CD4-positive, alpha-beta T cell treated with Interleukin-1 beta for 1 hour (primary cell): ENCODE measurements at places on chromosomes 3 and 15.

- DNase-seq: no peak
These were observed 52.3 kb upstream of the BNIP2 start for GRCh38 chr15:59741274-59741906.

- DNase-seq: no peak
These were observed 22.7 kb downstream of the ERICH6 start for GRCh38 chr3:150681057-150681456.

DNA sequence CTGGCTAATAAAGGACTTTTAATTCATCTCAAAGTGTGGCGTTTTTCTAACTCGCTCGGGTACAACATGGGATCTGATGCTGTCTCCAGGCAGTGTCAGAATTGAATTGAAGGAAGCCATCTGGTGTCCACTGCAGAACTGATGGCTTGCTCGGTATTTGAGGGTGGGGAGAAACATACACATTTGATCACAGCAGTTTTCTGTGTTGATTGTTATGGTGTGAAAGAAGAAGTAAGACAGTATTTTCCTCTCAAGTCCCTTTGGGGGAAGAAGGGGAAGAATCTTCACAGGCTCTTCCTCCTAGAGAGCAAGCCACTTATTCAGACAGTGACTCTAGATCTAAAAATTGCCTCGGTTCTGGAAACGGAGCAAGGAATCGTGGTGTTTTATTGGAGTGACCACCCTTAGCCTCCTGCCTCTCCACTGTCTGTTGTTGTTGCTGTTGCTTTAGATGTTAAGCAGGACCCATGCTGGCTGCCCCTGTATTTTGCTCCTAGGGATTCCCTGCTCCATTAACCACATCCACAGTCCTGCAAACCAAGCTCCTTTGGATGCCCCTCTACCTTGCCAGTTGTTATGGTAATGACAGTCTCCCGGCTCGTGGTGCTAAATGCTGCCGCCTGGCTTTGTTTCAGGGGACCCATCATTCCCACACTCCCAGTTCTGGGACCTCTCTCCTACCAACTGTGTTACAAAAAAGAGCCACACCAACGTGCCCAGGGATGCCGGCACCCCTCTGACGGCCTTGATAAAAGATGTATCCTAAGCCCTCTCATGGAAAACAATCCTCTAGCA lies 15.3 kb upstream of the MCCC1 start:
- DNase-seq: no peak

- no peak for DNase-seq
These were observed 39.6 kb downstream of the LIPC start for GRCh38 chr15:58471348-58471747.

GRCh38 chr3:169365993-169366915 lies 297.3 kb downstream of the MECOM start:
- DNase-seq: no peak

DNA sequence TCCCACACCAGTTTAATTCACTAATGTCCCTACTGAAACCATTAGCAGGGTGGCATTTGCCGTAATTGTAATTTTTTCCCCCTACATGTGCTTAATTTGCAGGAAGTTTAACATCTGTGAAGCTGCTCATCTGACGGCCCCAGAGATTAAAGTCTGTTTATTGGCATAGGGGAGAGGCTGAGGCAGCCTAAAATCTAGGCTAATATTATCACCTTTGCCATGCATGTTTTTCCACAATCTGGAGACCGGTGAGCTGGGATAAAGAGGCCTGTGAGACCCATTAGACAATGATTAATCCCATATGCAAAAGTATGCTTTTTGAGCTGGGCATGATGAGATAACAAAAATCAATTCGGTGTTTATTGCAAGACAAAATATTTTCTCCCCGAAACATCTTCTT lies 561.2 kb upstream of the ALCAM start:
- no peak for DNase-seq

- DNase-seq: no peak
These were observed 30.3 kb downstream of the UMPS start for GRCh38 chr3:124760601-124761000.

DNA sequence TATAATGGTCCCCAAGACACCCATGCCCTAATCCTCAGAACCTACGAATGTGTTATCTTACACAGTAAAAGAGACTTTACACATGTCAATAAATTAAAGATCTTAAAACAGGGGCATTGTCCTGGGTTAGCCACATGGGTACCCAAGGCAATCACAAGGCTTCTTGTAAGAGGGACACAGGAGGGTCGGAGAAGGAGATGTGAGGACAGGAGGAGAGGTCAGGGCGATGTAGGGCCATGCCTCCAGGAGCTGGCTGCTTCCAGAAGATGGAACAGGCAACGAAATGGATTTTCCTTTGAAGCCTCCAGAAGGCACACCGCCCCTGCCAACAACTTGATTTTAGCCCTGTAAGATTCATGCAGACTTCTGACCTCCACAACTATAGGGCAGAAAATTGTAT lies 262.7 kb downstream of the MEX3B start:
- no peak for DNase-seq

- no peak for DNase-seq
These were observed 390.5 kb downstream of the DIPK2A start for GRCh38 chr3:144362126-144362525.

DNA sequence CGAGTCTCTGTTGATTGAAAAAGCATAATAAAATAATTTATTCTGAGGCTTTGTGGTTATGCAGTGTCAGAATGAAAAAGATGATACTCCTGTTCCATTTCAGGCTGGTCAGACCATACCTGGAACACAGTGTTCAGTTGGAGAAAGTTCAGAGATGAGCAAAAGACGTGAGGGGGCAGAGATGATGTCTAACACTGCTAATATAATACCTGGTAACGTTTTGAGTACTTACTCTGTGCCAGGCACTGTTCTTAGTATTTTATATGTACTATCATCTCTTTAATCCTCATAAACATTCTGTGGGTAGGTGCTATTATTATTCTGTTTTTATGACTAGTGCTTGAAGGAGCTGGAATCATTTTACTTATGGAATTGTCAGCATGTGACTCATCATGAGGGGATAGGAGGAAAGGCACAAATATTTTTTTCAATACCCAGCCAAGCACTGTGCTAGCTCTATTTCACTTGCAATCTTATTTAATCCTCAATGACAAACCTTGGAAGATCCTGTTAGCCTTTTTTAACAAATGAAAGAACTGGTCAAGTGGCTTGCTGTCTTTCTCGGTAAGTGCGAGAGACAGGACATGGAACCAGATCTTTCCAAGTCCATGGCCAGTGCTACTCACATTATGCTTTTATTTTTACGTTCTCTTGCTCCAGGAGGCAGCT lies 31.8 kb downstream of the IQGAP1 start:
- no peak for DNase-seq

- DNase-seq: no peak
These were observed 10.7 kb downstream of the BDH1 start for GRCh38 chr3:197545101-197545500.

DNA sequence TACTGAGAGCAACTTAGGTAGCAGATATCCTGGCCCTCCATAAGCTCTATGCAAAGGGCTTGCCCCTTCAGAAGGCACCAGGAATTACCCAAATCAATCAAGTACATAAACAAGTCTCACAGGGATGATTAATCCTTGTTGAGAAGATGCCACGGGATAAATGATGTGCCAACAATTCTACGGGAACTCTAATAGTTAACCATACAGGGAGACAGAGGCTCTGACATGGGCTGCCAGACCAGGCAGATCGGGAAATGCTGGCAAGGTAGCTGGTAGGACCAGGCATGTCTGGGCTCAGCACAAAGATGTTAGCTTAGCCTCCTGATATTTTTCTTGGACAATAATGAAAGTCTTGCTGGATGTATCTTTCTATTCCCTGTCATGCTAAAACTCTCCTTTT lies 249.3 kb upstream of the THBS1 start:
- DNase-seq: no peak
